ENCODE measurements at places on chromosomes 5 and 9. TPM values are rescaled to one million over a fixed set of nuclear protein-coding genes. Genes with fewer than 3 reads are reported as not detected.
A peak's percentile ranks its signal among the peaks of the same experiment; 100 is the strongest.

GRCh38 chr9:38067859-38068681, 957 bp downstream of the SHB start:
- peak overlapping the region; percentile 58 for H3K4me3 ChIP-seq
- no peak overlapping the region for H3K27ac ChIP-seq
- no peak for DNase-seq
- peaks cover 25% of the 10 kb centered on the region for H3K4me1 ChIP-seq
- no peaks in the 10 kb centered on the region for H3K36me3 ChIP-seq

- peak overlapping the region; percentile 48 for H3K27ac ChIP-seq
- peaks cover 31% of the 10 kb centered on the region for H3K4me1 ChIP-seq
- no peaks in the 10 kb centered on the region for H3K36me3 ChIP-seq
- DNase-seq: peak; percentile 11
These were observed 69.0 kb upstream of the FAM169A start for GRCh38 chr5:74934949-74935751.

XRCC4 gene
- 10.5 TPM for total RNA-seq

SPEF2 gene
- total RNA-seq: 10.0 TPM

DNA sequence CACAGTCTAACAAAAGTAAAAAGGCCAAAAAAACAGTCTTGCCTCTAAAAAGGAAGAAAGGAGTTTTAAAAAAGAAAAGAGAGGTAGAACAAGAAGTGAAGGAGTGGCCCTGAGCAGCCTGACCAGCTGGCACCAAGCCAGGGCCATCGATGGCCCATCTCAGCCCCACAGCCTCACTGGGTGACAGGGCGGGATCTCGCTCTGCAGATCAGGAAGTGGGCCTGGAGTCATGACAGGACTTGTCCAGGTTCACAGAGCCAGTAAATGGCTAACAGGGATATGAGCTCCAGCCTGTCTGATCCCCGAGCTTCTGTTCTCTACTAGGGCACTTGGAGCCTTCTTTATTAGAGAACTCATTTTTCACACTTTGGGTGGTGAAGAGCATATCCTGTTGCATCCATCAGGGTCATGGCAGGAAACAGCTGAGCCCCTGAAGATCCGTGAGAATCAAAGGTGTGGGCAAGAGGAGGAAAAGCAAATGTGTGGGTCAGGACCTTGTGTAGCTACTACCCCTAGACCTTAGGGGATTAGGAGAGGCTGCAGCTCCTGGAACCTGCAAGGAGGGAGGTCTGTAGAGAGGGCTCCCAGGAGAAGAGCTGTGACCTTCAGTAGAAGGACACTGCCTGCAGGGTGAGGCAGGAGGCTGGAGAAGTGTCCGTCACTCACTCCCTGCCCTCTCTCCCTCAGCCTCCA, 299.0 kb upstream of the MSX2 start:
- H3K27ac ChIP-seq: no peak overlapping the region
- no peaks in the 10 kb centered on the region for H3K36me3 ChIP-seq
- no peak for DNase-seq
- no peak overlapping the region for H3K4me3 ChIP-seq
- no peaks in the 10 kb centered on the region for H3K27me3 ChIP-seq

- H3K36me3 ChIP-seq: no peaks in the 10 kb centered on the region
- H3K27ac ChIP-seq: no peak overlapping the region
- H3K27me3 ChIP-seq: no peaks in the 10 kb centered on the region
- peaks cover 8% of the 10 kb centered on the region for H3K4me1 ChIP-seq
- DNase-seq: no peak
These were observed 5.5 kb downstream of the TMEM8B start for GRCh38 chr9:35834260-35835215.

SMIM3 gene
- 24.5 TPM for total RNA-seq

GRCh38 chr5:96926276-96926675, 9.6 kb upstream of the LNPEP start:
- H3K27ac ChIP-seq: no peak overlapping the region
- no peak for DNase-seq
- H3K36me3 ChIP-seq: peaks cover 27% of the 10 kb centered on the region
- H3K4me1 ChIP-seq: peaks cover 36% of the 10 kb centered on the region
- H3K4me3 ChIP-seq: no peak overlapping the region
- no peaks in the 10 kb centered on the region for H3K27me3 ChIP-seq

All from activated T-helper 2 cell treated with anti-CD3 and anti-CD28 coated beads, Interferon-gamma antibody, Interleukin-2, Interleukin-4, amounts not matched to agents 10 μg/mL and 5 μg/mL and 100 μg/mL, durations not matched to agents 14 hours and 24 hours and 36 hours (primary cell).